Muscle of leg (tissue), 16 donors: ENCODE measurements at places on chromosomes 4 and X. TPM values are rescaled to one million over a fixed set of nuclear protein-coding genes. Genes with fewer than 3 reads are reported as not detected.

ETDB gene
- total RNA-seq, result not detected

LRCH2 gene
- 4.0 TPM for total RNA-seq

- H3K27me3 ChIP-seq, result no peaks in the 10 kb centered on the region
- no peaks in the 10 kb centered on the region for H3K36me3 ChIP-seq
- DNase-seq, result peak; percentile 73
Measured at GRCh38 chr4:81494031-81494431, 22.3 kb upstream of the RASGEF1B start.

- no peak for DNase-seq
- no peaks in the 10 kb centered on the region for H3K4me1 ChIP-seq
- no peak overlapping the region for H3K27ac ChIP-seq
- H3K27me3 ChIP-seq, result peaks cover 6% of the 10 kb centered on the region
- H3K36me3 ChIP-seq, result no peaks in the 10 kb centered on the region
Measured at GRCh38 chrX:14936561-14936960, 63.3 kb downstream of the MOSPD2 start.

- no peak for DNase-seq
- H3K4me1 ChIP-seq, result no peaks in the 10 kb centered on the region
- peaks cover 4% of the 10 kb centered on the region for H3K36me3 ChIP-seq
- no peaks in the 10 kb centered on the region for H3K27me3 ChIP-seq
- H3K27ac ChIP-seq, result no peak overlapping the region
Measured at GRCh38 chr4:53480909-53481308, 103.5 kb downstream of the FIP1L1 start.

- no peak overlapping the region for H3K27ac ChIP-seq
- no peak overlapping the region for H3K4me3 ChIP-seq
- no peaks in the 10 kb centered on the region for H3K27me3 ChIP-seq
Measured at GRCh38 chr4:68366600-68366999, 16.7 kb upstream of the YTHDC1 start.

- peak within 1 kb of the TSS; percentile 45 for H3K4me3 ChIP-seq
- no peak for DNase-seq
- no peak within 1 kb of the TSS for H3K27ac ChIP-seq
- peaks cover 29% of the 10 kb centered on the region for H3K27me3 ChIP-seq
Measured at GRCh38 chr4:17781300-17782287, at the start of gene FAM184B. TSS of gene FAM184B (minus strand) at chr4:17781621. CDS start at chr4:17781299, 322 bp downstream.

- no peak overlapping the region for H3K27ac ChIP-seq
- no peak for DNase-seq
- peaks cover 9% of the 10 kb centered on the region for H3K27me3 ChIP-seq
- no peak overlapping the region for H3K4me3 ChIP-seq
- H3K36me3 ChIP-seq, result no peaks in the 10 kb centered on the region
Measured at GRCh38 chrX:149572743-149573142, 14.5 kb downstream of the MAGEA9B start.

GRCh38 chr4:142091691-142092182, 455.4 kb downstream of the IL15 start:
- no peak overlapping the region for H3K4me3 ChIP-seq
- peak; percentile 33 for DNase-seq
- H3K36me3 ChIP-seq, result peaks cover 4% of the 10 kb centered on the region
